ENCODE measurements at places on chromosomes 1 and 21.

DNA sequence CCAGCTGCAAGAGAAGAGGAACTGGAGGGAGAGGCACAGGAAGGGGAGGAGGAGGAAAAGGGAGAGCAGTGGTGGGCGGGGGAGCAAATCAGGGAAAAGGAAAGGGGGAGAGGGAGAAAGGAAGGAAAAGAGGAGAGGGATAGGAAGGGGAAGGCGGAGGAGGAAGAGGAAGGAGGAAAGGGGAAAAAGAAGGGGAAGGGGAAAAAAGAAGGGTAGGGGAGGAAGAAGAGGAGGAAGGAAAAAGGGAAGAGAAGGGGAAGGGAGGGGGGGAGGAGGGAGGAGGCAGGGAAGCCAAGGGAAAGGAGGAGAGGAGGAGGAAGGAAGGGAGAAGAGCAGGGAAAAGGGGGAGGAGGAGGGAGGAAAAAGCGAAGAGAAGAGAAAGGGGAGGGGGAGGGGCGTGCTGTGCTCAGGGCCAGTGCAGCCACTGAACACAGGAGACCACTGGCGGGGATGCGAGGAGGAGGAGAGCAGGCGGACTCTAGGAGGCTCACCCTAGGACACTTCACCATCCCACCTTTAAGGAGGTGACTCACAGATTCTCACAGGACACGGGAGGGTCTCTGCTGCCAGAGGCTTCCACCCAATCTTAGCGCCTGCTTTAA, 33.1 kb downstream of the PGBD5 start:
- DNase-seq: no peak

- no peak for DNase-seq
These were observed 107.0 kb downstream of the CTH start for GRCh38 chr1:70518106-70518505.

DNA sequence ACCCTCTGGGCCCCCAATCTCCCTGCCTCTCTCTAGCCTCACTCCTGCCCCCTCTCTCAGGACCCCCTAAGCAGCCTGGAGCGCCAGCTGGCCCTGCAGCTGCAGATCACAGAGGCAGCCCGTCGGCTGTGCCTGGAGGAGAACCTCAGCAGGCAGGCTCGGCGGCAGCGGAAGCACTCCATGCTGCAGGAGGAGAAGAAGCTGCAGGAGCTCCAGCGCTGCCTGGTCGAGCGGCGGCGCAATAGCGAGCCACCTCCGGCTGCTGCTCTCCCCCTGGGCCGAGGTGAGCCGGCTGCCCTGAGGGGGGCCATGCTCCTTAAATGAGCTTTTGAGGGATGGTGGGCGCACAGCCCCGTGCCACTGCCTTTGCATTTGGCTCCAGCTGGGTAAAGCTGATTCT, 6.2 kb downstream of the INAVA start:
- no peak for DNase-seq

DNA sequence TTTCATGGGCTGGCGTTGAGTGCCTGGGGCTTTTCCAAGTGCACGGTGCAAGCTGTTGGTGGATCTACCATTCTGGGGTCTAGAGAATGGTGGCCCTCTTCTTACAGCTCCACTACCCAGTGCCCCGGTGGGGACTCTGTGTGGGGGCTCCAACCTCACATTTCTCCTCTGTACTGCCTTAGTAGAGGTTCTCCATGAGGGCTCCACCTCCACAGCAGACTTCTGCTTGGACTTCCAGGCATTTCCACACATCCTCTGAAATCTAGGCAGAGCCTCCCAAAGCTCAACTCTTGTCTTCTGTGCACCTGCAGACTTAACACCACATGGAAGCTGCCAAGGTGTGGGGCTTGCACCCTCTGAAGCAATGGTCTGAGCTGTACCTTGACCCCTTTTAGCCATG, 82.1 kb downstream of the CCDC18 start:
- no peak for DNase-seq

- no peak for DNase-seq
These were observed 121.9 kb downstream of the MAB21L3 start for GRCh38 chr1:116232989-116233514.

- peak; percentile 62 for DNase-seq
These were observed 690.4 kb downstream of the USP25 start for GRCh38 chr21:16420031-16420724.

GRCh38 chr21:34595457-34595856, 19.5 kb downstream of the RCAN1 start:
- no peak for DNase-seq

- peak; percentile 45 for DNase-seq
These were observed 144.3 kb upstream of the C1orf21 start for GRCh38 chr1:184242507-184242943.

- DNase-seq: no peak
These were observed 81.8 kb upstream of the ERRFI1 start for GRCh38 chr1:8107897-8108296.

DNA sequence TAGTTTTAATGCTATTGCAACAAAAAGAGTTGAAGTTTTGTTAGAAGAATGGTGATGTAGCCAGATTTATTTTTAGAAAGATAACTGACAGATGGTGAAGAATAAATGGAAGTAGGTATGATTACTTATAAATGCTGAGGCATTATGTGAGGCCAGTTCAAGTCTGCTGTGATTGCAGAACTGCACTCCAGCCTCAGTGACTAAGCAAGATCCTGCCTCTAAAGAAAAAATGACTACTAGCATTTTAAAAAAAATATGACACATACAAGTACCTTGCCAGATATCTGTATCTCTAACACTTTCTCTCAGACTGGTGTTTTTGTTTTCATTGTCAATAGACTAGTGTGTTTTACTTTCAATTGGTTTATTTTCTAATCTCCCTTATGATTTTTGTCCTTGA, 1242.4 kb upstream of the ADGRL4 start:
- DNase-seq: peak; percentile 37

- no peak for DNase-seq
These were observed 17.9 kb downstream of the EPHA2 start for GRCh38 chr1:16137890-16138467.

GRCh38 chr1:99171184-99171813, 93.0 kb upstream of the PLPPR4 start:
- DNase-seq: no peak

DNA sequence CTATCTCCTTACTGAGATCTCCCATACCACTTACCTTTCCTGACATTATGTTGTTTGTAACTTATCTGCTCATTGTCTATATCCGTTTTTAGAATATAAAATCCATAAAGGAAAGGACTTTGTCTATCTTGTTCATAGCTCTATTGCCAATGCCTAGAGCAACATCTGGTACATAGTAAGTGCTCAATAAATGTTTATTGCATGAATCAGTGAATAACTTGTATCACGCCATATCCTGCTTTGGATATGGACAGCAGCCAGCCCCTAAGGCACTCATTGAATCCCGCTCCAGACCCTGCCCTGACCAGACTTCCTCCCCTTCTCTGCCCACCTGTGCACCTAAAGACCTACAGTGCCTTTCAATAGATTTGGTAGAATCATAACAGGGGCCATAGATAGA, 298.1 kb upstream of the PLXNA2 start:
- no peak for DNase-seq

- DNase-seq: no peak
These were observed 116.4 kb upstream of the KCNJ15 start for GRCh38 chr21:38140207-38140903.

DNA sequence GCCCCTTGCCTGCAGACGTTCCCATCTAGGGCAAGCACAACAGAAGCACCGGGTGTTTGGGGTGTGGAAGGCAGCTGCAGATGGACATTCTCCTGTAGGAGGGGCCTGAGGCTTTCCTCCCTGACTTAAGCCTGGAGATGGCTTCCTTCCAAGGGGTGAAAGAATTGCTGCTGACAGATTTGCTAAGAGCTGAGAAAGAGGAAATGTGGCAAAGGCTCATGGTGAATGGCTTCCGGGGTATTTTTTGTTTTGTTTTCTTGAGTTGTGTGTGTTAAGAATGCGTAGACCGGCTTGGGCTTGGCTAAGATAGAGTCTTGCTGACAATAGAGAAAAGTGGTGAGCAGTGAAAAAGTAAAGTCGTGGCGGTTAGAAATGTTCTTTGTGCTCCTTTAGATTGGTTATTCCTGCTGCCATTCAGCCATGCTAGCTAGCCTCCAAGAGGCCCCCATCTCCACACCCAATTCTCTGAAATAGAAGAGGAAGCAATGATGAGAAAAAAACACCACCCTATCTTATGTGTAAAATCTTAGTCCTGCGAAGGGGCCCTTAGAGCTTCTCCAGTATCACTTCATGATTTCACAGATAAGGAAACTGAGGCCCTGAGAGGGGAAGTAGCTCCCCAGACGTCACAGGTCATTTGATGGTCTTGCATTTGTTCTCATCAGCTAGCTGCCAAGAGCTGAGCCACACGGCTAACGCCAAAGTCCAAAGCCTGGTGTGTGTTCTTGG, 36.9 kb downstream of the EIF2D start:
- peak; percentile 73 for DNase-seq
